ENCODE measurements at places on chromosomes 16 and 17.
A peak's percentile ranks its signal among the peaks of the same experiment; 100 is the strongest.

DNA sequence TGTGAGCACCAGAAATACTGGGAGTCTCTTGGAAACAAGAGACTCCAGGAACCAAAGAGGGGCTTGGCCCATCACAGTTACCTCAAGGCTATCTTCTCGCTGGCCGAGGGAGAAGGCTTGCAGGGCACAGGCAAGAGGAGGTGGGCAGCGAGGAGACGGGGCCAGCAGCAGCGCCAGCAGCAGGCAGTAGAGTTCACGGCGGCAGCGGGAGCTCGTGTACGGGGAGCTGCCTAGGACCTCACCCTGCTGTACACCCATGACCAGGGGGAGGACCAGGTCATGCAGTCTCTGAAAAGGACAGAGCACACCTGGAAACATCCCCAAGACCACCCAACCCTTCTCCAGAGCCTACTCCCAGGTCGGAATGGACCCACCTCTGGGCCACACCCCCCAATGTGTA, 30.8 kb downstream of the PELP1 start:
- no peak for DNase-seq

- DNase-seq: peak; percentile 40
These were observed 174.2 kb downstream of the TANC2 start for GRCh38 chr17:63140255-63140654.

GRCh38 chr16:1878256-1878655, 6.3 kb upstream of the MEIOB start:
- DNase-seq: no peak

DNA sequence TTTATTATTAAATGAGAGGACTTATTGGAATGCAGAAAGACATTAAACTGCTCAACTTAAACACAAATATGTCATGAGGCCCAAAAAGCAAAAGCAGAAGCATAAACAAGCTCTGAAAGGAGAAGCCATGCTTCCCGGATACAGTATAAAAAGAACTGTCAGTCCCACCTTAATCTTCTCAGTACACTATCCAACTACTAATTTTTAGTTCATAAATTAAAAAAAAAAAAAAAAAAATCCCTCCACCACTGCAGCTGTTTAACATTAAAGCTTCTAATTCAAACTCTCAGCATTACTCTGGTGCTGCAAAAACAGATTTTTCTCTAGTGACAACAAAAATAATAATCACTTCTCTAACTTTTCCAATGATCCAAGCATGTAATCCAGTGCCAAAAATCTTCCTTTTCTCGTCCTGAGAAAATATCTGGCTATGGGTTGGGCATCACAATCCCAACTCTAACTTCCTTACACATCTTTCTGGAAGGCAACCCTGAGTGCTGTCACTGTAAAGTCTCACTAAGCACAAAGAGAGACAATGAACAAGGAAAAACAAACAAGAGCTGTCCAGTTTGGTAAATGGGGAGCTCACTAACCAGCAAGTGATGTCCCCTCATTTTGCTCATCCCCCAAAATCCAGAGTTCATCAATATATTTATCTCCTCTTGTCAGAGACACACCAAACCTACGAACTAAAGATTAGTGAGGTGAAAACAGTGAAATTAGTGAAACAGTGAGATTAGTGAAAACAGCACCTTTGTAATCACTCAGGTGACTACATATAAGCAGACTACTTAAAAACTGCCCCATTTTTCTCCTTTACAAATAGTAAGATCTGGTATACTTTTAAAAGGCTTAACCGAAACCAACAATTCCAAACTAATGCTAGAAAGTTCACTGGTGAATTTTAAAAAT, 5.5 kb downstream of the USP32 start:
- DNase-seq: no peak

GRCh38 chr16:31664683-31665482, 137.2 kb downstream of the AHSP start:
- DNase-seq: peak; percentile 8

GRCh38 chr16:50684823-50685461, 3.8 kb upstream of the SNX20 start:
- DNase-seq: peak; percentile 50

GRCh38 chr17:76382803-76383545, 1.4 kb upstream of the SPHK1 start:
- peak; percentile 86 for DNase-seq

GRCh38 chr16:27182906-27183405, 20.4 kb upstream of the KDM8 start:
- DNase-seq: no peak

Measured in activated CD8-positive, alpha-beta T cell treated with anti-CD3 and anti-CD28 coated beads for 36 hours (primary cell).